ENCODE measurements at places on chromosomes 2 and 18.

DNA sequence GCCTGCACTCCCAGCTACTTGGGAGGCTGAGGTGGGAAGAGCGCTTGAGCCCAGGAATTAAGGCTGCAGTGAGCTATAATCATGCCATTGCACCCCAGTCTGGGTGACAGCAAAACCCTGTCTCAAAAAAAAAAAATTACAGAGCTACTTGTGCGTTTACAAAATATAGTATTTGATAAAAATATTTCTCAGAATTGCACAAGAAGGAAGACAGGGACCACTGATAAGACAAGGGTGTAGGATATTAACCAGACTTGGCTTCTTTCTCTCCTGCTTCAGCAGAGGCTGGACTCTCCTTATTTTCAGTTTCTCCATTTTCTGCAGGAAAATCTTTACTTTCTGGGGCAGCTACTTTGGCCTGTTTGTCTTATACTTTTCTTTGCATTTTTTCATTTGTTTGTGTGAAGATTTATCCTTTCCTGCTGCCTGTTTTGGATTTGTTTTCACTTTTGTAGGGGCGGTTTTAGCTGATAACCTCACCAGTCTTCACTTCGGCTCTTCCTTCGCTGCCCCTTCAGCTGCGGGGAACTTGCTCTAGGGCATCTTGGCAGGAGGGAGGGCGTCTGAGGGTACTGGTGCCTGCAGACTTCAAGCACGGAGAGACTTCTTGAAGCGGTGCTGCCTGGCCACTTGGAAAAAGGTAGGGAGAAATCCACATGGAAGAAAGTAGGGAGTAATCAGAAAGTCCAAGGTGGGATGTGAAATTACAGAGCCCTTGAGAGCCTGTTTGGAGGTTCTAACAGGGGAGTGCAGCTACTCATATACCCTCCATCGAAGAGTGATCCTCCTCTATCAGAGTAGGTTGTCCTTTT lies 14.9 kb upstream of the ZDBF2 start:
- no peak for DNase-seq

DNA sequence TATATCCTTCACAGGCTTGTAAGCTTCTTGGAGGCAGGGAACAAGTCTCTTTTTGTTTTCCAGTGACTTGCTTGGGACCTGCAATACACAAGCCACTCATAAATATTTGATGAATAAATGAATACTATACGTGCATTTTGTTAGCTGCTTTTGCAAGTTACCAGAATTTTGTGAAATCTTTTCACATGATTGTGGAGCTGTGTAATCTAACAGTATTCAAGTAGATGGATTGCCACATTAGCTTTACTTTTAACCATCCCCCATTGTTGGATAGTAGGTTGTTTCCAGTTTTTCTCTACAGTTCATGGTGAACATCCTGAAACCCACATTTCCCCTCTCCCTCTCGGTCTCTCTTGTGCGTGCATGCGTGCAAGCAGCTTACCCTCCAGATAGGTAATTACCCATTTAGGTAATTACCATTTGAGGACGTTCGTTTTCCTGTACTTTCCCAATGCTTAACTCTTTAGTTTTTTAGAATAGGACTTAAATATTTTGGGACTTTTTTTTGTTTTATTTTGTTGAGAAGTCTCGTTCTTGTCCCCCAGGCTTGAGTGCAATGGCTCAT lies 12.5 kb downstream of the ZNF407 start:
- no peak for DNase-seq

GRCh38 chr2:170344663-170345346 lies 166.9 kb downstream of the MYO3B start:
- DNase-seq = no peak

GRCh38 chr18:78716022-78716421 lies 263.6 kb upstream of the SALL3 start:
- no peak for DNase-seq

- DNase-seq = no peak
Observed at GRCh38 chr2:241929551-241930490, 60.3 kb downstream of the RTP5 start.
